ENCODE measurements at places on chromosomes 4 and X.

DNA sequence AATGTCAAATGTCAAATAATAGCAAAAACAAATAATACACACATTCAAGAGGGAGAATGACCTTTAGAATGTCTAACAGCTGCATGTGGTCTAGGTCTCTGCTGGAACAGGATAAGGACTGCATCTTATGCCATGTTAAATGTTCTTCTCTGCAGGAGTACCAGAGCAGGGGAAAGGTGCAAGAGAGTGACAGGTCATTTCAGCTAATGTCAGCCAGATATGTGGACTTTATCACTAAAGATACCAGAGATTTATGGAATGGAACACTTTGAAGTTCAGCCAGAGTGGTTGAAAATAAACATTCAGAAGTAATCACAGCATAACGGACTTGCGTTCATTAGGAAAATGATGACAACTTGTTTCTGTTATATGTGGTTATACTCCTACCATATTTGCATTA is 24.3 kb downstream of the GRID2 start:
- no peak for DNase-seq

- no peak for DNase-seq
These were observed 1.2 kb downstream of the ELF2 start for GRCh38 chr4:139175646-139176301.

- DNase-seq, result no peak
These were observed 16.3 kb downstream of the OFD1 start for GRCh38 chrX:13750812-13751211.

DNA sequence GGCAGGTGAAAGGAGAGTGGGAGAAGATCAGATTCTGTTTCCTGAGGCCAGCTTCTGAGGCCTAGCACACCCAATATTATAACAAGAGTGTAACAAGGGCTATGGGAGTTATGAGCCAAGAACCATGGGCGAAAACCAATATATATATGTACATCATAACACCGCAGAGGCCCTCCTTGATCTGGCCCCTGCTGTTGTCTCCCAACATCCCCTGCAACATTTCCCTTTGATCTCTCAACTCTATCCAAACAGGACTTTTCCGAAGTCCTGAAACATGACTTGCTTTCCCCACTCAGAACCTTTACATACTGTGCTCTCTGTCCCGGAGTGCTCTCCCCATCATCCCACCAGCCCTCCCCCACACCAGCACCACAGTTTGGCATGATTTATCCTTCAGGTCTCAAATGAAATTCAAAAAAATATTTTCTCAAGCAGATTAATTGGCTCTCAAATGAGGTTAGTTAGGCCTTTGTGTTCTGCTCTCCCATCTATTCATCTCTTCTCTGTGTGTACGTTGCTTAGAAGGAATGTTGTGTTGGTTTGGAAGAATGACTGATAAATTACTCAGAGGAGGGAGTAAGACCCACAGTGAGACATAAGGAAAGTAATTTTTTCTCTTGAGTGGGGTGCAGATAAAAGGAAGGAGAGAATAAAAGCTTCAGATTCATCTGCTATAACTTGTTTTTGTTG is 58.1 kb upstream of the SMIM10 start:
- no peak for DNase-seq

GRCh38 chrX:136497556-136498052 is at the start of gene HTATSF1:
TSS of gene HTATSF1 (plus strand) at chrX:136497592. CDS start at chrX:136497685, 93 bp downstream.
- no peak for DNase-seq

DNA sequence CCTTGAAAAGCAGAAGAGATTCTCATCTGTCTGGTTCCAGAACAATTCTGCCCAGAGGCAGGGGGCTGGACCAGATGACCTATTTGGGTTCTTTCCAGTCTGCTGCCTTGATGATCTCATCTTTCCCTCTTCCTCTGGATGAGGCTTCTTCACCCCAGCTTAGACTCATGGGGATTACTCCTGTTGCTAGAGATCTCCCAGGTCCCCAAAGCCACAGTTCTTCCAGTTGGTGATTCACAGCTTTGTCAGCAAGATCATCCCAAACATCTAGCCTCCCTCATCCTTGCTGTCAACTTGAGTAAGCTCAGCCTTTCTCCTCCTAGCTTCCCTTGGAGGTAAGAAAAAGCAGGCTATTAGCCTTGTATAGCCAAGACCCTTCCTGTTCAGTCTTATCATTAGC is 64.2 kb upstream of the PJA1 start:
- no peak for DNase-seq

GRCh38 chrX:110444996-110445395 is 86.3 kb downstream of the RTL9 start:
- no peak for DNase-seq

DNA sequence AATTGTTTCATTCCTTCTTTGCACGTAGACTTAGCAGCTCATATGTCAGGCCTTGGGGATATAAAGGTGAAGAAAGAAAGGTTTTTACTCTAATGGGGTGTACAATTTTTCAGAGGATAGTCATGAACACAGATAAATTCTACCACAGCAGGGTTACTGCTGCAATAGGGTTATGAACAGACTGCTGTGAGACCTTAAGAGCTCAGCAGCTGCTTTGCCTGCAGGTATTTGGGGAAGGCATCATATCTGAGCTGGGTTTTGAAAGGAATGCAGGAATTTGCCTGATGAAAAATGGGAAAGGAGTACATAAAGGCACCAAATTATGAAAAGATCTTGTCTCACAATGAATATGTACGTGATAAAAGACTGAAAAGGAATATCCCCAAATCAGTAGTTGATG is 128.9 kb downstream of the CEP135 start:
- no peak for DNase-seq

DNA sequence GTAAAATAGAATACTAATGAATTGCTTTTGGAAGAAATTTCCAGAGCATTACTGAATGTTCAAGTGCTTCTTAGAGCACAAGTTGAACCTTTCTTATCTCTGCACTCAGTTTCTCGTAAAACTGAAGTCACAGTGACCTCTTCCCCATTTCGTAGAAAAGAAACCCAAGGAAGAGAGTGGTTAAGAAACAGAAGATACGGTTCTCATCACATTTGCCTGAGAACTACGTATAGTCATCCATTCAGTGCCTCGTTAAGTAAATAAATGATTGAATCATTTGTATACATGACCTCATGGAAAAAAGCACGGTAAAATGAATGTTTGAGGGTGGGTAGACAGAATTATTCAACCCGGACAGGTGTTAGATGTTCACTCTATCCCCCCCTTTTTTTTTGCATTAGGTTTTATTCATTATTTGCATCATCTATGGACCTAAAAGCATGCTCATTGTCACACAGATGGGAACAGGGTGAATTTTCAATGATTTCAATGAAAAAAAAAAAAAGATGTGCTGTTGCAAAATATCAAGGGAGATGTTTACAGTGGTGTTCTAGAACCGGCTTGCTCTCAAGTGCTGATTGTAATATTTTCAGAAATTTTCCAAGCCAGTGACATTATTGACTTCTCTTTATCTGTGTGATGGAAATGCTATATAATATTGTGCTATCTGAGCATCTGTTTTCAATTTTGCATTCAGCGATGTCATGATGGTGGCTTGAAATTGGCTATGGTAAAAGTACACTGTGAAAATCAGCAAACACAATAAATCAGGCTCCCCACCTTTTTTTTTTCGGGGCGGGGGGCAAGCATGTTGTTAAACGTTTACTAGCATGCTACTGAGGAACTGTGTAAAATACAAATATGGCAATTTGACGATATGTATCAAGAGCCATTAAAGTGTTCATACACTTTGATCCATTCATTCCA is 4.3 kb downstream of the RHOH start:
- no peak for DNase-seq

DNA sequence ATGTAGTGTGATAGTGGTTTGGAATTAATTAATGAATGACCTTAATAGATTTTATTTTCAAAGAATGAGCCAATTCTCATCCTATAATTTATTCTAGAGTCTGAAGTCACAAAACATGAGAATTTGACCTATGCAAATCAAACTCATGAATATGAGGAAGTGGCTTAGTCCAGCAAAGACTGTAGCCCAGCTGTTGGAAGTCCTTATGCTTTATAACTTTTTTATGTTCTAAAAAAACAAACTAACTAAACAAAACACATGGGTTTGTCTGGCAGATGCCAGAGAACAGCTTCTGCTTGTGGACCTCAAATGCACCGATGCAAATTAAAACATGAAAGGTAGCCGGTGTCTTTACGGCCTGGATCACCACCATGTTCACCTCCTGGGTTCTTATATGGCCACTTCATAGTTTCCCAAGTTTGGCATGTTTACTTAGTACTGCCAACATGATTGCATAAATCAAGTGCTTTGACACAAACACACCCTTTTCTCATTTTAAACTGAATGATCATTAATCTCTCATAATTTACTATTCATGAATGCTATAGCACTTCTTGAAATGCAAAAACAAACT is 277.4 kb downstream of the PAPSS1 start:
- DNase-seq, result no peak
